ENCODE measurements at places on chromosomes 5 and 9. TPM values are rescaled to one million over a fixed set of nuclear protein-coding genes. Genes with fewer than 3 reads are reported as not detected.

Gene CRHBP
- 0.25 TPM for total RNA-seq

Gene TAF11L8
- total RNA-seq, result not detected

Gene ELOVL7
- 14.3 TPM for total RNA-seq

Gene PCDHGA8
- 0.06 TPM for total RNA-seq

Gene TMEM141
- total RNA-seq, result 77.2 TPM

Gene GABRA6
- total RNA-seq, result not detected

Gene FRMPD1
- 0.03 TPM for total RNA-seq

Gene WHRN
- total RNA-seq, result 6.9 TPM

Gene FOXB2
- not detected for total RNA-seq

Gene SLC34A1
- total RNA-seq, result not detected

Gene SH3TC2
- total RNA-seq, result 0.58 TPM
